SK-MEL-5 (cell line): ENCODE measurements at places on chromosomes 4 and X.

GRCh38 chr4:128241425-128241913 is 46.1 kb downstream of the PGRMC2 start:
- peak; percentile 93 for DNase-seq

DNA sequence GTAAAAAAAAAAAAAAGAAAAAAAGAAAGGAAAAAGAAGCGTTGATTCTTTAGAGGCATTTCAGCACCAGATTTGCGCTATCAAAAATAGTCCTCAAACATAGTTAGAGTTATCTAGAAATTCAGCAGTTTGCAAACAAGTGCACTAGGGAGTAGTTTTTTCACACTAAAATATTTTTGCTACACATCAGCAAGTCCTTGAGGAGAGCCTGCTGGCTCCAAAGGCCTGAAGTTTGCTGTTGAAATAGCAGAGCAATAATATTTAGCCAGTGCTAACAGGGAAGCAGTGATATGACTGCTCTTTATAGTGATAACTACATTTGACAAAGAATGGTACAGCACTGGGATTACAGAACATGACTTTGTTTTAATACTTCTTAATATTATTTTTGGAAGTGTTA is 472.2 kb downstream of the PCDH7 start:
- no peak for DNase-seq

GRCh38 chr4:169615467-169616106 is 3.2 kb upstream of the NEK1 start:
- DNase-seq, result peak; percentile 17

DNA sequence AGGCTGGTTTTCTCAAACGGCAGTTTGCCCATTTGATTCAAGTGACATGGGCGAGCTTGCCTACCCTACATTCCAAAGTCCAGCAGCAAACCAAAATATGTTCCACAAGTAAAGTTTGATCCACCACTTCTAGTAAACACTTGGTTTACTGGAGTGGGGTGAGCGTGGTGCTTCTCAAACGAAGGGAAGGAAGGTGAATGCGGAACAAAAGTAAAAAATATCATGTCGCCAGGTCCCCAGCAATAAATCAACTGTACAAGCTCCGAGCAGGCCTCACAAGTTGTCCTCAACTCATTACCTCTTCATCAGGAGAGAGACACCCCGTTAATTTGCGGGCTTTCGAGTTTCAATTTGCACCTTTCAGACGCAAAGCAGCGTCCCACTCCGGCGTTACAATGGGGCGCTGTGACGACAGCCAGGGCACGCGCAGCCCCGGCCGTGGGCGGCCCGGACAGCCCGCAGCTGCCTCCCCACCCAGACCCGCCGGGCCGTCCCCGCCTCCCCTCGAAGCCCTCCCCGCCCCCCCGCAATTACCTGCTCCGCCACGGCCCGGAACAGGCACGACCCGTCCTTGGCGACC is 1.0 kb downstream of the OTUD4 start:
- peak; percentile 52 for DNase-seq

GRCh38 chrX:149223854-149224253 is 281.3 kb downstream of the IDS start:
- DNase-seq, result no peak

DNA sequence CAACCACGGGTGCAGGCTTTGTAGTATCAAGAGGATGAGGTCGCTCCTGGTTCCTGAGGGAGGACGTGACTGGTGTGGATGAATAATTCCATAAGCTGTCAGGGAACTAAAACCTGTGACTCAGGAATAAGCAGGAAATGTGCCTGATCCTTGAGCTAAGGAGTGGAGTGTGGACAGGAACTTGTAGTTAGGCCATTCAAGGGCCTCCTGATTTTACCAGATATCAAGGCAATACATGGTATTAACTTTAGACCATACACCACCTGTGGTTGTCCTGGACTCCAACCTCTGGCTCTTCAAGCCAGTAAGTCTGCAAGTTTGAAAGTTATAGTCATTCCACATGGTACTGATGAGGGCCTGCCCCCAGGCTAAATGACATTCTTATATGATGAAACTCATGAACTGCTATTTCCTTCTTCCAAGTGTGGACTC is 12.1 kb upstream of the ING2 start:
- no peak for DNase-seq

- DNase-seq, result peak; percentile 90
Observed at GRCh38 chr4:155809835-155810234, 51.0 kb downstream of the GUCY1B1 start.

GRCh38 chr4:14908635-14909034 is 93.6 kb upstream of the CPEB2 start:
- DNase-seq, result no peak

DNA sequence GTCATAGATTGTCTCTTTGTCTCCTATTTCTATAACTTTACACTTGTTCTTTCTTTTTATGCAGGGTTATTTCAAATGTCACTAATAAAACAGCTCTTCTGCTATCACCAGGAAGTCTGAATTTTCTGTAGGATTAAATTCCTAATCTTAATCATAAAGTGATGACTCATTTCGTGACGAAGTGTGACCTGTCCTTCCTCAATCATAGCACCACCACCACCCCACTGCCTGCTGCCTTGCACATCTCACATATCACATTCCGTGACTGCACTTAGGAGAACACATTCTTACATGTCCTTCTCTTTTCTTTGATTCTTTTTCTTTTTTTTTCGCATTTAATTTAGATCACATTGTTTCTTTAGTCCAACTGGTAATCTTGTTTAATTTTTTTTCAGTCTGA is 57.7 kb upstream of the UGT2B7 start:
- DNase-seq, result no peak

- DNase-seq, result no peak
Observed at GRCh38 chrX:152918707-152919106, 20.8 kb downstream of the ZNF185 start.

DNA sequence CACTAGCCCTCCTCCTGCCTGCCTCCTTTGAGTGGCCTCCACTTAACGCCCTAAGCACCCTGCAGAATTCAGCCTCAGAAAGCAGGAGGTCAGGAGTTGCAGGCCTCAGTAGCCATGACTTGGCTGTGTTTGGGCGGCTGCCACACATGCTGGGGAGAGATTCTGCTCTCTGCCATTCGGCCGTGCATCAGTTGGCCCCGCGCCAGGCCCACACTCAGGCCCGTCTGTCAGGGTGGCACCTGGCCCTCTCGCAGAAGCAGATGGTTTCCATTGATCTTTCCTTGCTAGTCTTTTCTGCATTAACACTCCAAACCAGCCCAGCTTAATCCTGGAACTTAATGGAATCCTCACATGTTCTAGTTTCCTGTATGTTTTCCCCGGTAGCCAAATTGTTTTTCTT is 30.7 kb upstream of the ATP6AP2 start:
- no peak for DNase-seq

GRCh38 chrX:68048774-68049173 is 384.5 kb downstream of the OPHN1 start:
- no peak for DNase-seq

DNA sequence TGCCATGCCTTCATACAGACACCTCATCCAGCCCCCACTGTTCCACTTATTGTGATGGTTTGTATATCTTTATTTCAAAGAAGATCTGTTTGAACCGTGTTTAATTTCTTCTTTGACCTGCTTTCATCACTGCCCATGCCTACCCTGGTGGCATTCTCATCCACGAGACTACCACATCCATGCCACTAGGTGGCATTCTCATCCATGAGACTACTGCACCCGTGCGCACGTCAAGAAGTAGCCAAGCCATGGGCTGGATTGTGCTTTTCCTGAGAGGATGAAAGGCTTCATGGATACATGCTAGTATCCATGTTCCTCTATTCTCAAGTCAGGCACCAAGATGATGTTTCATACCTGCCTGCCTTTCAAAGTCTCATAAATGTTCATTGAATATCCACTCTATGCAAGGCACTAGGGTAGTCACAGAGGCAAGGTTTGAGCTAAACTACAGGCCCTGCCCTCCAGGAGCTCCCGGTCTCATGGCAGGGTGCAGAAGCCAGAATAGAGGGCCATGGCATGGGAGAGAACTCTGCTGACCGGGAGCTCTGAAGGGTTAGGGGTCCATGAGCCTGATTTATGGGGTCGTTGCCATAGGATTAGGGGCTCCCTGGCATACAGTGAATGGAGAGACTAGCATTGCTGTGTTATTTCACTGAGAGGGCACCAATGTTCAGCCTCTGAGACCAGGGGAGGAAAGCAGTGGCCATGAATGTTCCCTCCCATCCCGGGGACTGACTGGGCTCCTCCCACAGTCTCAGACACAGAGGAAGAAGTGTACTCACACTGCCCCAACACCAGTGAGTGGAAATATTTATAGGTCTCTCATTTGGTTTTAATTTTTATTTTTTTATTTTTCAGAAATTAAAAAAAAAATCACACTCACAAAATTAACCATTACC is 24.8 kb upstream of the EOLA2 start:
- peak; percentile 74 for DNase-seq

DNA sequence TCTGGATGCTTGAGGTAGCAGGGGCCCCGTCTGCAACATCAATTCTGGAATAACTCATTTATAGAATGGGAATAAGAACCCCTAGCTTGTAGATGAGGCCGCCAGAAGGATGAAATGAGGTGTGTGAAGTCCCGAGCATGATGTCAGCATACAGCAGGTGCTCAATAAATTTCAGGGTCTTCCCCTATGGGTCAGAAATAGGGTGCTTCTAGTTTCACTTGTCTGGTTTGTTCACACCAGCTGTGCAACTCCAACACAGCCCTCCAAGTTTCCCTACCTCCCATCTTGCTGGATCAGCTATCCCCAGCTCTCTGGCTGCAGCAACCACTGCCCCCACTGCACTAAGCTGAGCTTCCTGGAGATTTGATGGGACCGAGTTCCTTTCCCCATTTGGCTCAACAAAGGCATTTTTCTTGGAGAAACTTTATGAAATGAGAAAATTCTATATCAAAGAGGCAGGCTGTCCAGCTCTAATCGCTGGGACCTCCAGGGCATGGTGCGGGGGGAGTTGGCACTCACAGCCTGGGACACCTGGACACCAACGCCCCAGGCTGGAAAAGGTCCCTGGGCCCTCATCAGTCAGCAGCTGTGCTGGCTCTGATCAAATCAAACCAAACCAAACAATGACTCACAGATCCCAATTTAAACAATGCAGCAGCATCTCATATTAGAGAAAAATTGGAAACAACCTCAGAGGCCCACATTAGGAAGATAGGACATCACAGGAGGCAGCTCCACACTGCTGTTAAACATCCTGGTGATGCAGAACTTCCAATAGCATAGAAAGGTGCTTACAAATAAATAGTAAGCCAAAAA is 13.3 kb downstream of the SLC2A9 start:
- no peak for DNase-seq
